ENCODE measurements at places on chromosomes 16 and 17.
A peak's percentile ranks its signal among the peaks of the same experiment; 100 is the strongest.

DNA sequence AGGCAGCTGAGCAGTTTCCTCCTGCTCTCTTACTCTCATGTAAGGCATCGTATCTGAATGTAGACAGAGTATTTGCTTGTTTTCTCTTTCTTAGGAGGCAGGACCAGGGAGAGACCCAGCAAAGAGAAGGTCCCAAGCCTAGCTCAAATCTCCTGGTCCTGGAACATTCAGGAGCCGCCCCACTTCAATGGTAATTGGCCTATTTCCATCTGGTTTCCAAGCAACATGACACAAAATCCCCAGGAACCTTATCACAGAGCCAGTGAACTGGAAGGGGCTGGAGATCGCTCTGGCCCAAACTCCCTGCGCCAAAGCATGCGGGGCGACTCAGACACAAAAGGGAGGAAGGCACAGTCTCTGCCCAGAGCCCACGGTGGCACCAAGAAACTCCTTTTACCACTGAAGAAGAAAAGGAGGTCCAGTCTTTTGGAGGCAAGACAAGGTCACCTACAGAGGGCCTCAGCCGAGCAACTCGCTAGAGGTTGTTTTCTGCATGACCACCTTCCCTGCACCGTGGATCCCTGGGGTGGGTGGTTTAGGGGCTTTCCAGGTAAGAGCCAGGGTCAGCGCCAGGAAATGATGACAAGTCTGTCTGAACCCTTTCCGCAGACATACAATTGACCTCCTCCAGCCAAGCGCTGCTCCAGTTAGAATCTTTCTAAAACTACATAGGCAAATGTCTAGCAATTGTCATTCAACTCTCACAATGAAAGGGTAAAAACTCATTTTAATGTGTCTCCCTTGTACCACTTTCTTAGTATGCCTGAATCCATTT lies 394.7 kb downstream of the SOX9 start:
- DNase-seq = no peak

- no peak for DNase-seq
These were observed 7.3 kb upstream of the DPEP3 start for GRCh38 chr16:67987460-67988160.

- no peak for DNase-seq
These were observed 13.4 kb downstream of the CBFA2T3 start for GRCh38 chr16:88963583-88963982.

DNA sequence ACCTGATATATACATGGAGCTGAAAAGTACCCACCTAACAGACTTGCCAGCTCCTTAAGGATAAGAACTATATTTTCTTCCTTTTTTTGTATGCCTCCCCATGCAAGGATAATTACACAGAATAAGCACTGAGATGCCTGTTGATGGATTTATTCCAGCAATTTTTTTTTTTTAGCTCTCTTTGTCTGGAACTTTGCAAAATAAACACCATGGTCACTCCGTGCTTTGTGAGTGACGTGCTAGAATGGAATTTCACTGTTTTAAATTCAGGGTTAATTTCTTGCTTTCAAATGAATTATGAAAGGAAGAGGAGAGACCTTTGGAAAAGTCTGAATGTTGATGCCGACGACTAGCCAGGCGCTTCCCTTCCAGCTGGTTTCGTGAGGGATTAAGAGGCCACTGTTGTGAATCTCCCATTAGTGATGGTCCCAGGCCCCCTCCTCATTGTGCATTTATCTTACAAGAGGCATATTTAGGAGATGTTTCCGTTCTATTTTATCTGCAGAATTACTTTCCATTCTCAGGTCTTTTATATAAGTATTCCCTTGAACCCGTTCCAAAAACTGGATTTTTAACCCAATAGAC lies 529.1 kb downstream of the WWOX start:
- DNase-seq = no peak

DNA sequence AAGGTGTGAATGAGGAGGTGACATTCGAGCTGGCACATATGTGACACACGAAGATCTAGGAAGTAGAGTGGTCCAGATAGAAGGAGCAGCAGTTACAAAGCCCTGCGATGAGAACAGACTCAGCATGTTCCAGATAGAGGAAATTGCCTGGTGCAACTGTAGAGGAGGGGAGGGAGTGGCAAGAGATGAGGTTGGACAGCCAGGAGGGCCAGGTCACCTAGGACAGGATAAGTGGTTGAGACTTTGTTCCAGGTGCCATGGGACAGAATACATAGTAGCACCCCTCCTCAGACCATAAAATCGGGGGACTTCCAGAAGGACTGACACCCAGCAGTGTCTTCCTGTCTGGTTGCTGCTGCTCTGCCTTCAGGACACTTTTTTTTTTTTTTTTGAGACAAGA lies 11.0 kb upstream of the CENPT start:
- DNase-seq = no peak

- DNase-seq = no peak
These were observed 17.6 kb downstream of the C16orf74 start for GRCh38 chr16:85733155-85733838.

- DNase-seq = no peak
These were observed 88.8 kb downstream of the CACNG1 start for GRCh38 chr17:67133161-67133560.

DNA sequence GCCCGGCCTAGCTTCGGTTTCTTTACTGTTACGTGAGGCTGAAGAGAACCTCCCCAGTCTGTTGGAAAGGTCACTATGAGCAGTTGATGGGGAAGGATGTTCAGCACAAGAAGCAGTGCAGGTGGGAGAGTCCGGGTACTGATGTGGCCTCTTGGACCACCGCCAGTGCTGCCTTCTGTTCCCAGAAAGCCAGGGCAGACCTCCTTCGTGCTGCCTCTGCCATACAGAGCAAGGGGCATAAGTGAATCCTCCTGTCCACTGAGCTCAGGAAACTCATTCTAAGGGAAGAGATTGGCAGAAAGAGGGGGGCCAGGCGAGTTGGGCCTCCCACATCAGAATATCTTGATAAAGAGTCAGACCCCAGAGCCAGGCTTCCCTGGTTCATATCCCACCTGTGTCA lies 3.7 kb downstream of the PPP4C start:
- no peak for DNase-seq

DNA sequence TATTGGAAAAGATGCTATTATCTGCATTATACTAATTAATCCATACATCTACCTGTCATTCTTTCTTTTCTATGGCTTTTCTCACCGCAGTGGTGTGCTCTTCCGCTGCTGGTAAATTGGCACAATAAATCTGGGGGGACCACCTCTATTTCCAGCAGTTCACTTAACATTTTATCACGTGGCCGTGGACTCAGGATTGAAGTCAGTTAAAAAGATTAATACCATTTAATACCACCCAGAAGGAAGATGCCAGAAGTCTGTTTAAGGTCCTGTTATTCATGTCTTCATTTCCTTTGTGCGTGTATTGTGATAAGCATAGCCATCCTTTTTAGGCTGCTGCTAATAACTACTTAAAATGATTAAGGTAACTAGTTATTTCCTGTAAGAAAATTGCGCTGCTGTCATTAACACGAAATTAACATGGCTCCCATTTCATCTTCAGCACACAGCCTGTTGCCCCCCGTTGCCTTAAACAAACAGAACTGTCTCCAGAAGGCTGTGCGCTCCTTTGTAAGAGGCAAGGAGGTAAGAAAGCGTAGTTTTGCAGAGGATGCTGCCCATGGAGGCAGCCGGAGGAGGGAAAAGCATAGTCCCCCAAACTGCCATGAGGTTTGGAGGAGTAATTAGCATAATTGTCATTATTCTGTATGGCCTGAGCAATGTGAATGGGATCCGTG lies 414.4 kb downstream of the UTP18 start:
- no peak for DNase-seq

GRCh38 chr16:48959204-48959603 lies 322.4 kb downstream of the CBLN1 start:
- no peak for DNase-seq

- peak; percentile 61 for DNase-seq
These were observed 532 bp downstream of the ARRB2 start for GRCh38 chr17:4710693-4711634.

DNA sequence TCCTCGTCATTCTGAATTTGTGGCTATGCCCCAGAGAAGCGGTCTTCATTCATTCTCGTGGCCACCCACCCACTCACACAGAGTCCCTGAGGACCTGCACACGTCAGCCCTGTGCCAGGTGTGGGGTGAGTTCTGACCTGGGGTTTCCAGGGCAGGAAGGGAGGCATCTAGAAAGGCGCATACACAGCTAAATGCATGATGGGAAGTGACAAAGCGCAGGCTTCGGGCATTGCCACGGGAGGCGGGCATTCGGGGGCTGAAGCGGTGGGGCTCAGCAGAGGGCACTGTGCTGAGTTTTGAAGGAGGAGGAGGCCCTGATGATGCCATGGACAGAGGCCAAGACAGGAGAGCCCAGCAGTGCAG lies 10.9 kb downstream of the UBALD2 start:
- DNase-seq = no peak

DNA sequence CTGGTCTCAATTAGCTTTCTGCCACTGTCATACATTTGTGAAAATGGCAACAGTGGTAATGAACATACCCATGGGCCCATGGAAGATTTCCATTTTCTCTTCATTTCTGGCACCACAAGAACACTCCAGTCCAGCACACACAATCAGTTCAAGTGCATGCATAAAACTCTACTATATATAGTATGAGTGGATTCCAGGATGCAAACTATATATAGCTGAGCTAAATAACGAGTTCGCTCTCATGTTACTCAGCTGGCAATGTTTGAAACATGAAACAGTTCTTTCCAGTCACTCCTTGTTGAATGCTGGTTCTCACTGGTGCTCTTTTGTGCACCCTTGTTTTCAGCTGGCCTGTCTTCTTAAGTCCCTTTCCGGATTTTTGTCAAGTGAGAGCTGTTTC lies 75.2 kb upstream of the DHX40 start:
- no peak for DNase-seq

DNA sequence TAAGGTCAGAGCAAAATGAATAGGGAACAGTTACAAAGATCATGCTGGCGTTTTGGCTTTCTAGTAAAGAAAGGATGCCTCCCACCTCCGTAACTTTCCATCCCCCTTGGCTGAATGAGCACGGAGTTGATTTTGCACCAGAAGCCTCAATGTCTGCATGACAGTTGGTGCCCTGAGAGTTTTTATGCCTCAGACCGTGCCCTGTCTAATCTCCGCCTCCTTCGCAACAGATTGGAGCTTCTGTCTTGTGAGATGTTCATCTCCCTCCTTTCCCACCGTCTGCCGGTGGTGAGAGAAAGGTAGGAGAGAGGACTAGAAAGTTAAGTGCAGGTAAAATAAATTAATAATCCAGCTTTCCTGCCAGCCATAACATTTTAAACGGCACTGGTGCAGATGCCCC lies 1.9 kb downstream of the HS3ST4 start:
- no peak for DNase-seq

GRCh38 chr17:51035431-51035830 lies 85.2 kb downstream of the SPAG9 start:
- DNase-seq = no peak

DNA sequence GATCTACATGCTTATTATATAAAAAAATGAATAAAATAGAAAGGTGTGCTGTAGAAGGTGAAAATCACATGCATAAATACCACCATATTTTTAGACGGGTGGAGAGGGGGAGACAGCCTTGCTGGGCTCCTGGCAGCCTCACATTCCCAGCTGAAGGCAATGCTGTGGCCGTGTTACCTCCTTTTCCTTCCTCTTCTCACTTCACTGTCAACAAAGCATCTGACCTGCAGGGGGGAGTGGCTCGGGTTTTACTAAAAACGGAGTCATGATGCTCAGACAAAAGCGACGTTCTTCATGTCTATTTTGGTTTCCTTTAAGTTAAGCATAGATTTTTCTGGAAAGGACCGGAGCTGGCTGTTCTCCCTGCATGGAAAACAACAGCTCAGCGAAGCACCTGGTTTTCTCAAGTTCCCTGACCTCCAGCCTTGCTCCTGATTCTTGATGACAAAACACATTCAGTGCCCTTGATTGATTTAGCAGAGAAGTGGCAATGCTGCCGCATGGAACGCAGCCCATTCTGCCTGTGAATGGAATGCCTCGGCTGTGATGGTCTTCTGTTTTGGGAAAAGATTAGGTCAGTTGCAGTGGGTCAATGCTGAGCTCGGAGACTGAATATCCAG lies 5.5 kb upstream of the RPTOR start:
- no peak for DNase-seq

DNA sequence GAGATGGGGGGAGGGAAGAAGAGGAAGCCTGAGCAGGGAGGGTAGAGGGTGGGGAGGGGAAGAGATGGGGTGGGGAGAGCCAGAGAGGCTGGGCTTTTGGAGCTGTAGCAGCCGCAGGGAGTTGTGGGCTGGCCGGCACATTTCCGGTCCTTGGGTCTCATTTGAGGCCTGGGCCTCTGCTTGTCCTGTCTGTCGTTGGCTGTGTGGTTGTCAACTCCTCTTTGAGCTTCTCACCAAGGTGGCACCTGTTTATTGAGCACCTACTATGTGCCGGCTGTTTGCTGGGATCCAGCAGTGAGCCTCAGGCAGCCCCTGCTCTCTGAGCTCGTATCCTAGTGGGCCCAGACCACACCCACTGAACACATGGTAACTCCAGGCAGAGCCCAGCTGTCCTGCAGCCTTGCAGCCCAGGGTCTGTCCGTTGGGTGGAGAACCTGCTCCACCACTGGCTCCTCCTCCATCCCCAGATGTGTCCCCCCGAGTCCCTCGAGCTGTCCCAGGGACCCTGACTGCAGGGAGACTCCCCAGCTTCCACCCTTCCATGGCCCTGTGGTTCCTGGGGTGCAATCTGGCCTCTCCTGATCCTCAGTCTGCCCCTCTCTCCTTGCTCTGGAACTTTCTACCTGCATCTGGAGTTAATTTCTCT lies 164.9 kb downstream of the IRF8 start:
- no peak for DNase-seq

DNA sequence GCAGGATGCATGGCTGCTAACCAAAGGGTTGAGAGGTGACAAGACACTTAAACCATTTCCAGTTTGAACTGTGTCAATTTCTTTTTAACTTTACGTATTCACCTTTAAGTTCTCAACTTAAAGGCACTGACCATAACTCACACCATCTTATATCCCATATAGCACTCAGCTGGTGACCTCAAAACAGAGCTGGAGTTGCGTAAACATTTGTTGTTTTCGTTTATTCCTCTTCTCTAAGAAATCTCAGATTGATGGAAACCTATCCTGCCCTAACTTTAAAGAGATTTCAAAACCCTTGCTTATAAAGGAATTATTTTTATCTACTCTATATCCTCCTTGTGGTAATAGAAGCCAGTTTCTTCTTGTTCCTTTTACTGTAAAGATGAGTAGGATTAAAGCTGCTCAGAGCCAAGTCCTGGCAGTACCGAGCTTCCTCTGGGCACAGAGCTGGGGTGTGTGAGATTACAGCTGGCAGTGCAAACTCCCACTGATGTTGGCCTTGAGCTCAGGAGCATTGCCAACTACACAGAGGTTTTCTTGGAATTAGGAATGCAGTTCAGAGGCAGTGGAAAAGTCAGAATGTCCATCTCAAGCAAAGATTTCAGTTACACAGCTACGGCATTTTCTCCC lies 1.3 kb downstream of the KCTD2 start:
- DNase-seq = no peak

DNA sequence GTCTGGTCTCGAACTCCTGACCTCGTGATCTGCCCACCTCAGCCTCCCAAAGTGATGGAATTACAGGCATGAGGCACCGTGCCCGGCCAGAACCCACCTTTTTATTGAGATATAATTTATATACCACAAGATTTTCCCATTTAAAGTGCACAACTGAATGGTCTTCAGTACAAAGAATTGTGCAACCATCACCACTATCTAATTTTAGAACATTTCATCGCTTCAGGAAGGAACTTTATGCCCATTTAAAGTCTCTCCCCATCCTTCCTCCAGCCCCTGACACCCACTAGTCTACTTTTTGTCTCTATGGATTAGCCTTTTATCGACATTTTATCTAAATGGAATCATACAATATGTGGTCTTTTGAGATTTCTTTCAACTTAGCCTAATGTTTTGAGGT lies 25.4 kb upstream of the HELZ start:
- no peak for DNase-seq

All from CD4-positive, alpha-beta T cell treated with Interleukin-21 for 1 hour (primary cell).